SJCRH30 (cell line): ENCODE measurements at places on chromosomes 6 and 20. TPM values are rescaled to one million over a fixed set of nuclear protein-coding genes. Genes with fewer than 3 reads are reported as not detected.

DNA sequence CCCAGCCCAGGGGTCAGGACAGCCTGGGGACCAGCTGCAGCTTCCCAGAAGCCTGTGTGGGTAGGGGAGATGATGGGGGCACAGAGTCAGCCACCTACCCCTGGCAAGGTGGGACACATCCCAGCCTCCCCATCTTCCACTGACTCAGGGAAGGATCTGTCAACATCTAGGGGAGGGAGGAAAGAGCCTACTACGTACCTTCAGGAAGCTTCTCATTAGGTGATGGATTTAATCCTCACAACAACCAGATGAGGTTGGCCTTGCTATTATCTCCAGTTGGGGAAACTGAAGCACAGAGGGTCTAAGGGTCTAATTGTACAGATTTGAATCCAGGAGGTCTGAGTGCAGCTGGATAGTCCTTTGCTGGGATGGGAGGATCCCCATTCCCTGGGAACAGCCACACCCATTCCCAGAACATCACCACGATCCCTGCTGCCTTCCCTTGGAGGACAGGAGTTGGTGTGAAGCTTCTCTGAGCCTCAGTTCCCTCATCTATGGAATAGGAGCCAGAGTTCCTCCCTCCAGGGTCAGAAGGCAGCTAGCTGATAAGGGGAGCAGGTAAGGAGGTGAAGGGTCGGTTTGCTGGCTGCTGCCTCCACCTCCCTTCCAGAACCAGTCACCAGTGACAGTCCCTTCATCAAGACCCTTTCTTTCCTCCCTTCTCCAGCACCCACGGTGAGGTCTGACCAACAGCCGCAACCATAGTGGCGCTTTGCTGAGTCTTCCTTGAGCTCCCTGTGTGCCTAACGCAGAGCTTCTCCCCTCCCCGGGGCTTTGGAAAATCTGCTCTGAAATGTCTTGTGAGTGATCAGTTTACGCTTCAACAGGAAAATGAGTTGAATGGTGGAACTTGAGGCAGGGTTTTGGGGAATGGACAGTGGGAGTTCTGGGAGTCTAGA is 56.8 kb downstream of the CEBPB start:
- H3K27ac ChIP-seq: no peak overlapping the region
- H3K36me3 ChIP-seq: no peaks in the 10 kb centered on the region
- no peak overlapping the region for H3K4me3 ChIP-seq
- peaks cover 15% of the 10 kb centered on the region for H3K27me3 ChIP-seq
- no peak for DNase-seq
- peaks cover 13% of the 10 kb centered on the region for H3K4me1 ChIP-seq

GRCh38 chr20:59214073-59214472 is 50.5 kb downstream of the ZNF831 start:
- H3K27ac ChIP-seq: no peak overlapping the region
- no peak overlapping the region for H3K4me3 ChIP-seq
- no peaks in the 10 kb centered on the region for H3K36me3 ChIP-seq
- H3K4me1 ChIP-seq: peaks cover 5% of the 10 kb centered on the region; the same call in 1 of the 2 replicates
- no peaks in the 10 kb centered on the region for H3K27me3 ChIP-seq
- DNase-seq: peak; percentile 53

- H3K27ac ChIP-seq: no peak overlapping the region
- no peak overlapping the region for H3K4me3 ChIP-seq
- H3K36me3 ChIP-seq: no peaks in the 10 kb centered on the region
- no peaks in the 10 kb centered on the region for H3K4me1 ChIP-seq
- DNase-seq: no peak
- H3K27me3 ChIP-seq: 0 out of 2 replicates have a peak, but pooled peaks cover 5% of the 10 kb centered on the region
Measured at GRCh38 chr6:127533011-127533410, 13.9 kb upstream of the MTCL3 start.

DNA sequence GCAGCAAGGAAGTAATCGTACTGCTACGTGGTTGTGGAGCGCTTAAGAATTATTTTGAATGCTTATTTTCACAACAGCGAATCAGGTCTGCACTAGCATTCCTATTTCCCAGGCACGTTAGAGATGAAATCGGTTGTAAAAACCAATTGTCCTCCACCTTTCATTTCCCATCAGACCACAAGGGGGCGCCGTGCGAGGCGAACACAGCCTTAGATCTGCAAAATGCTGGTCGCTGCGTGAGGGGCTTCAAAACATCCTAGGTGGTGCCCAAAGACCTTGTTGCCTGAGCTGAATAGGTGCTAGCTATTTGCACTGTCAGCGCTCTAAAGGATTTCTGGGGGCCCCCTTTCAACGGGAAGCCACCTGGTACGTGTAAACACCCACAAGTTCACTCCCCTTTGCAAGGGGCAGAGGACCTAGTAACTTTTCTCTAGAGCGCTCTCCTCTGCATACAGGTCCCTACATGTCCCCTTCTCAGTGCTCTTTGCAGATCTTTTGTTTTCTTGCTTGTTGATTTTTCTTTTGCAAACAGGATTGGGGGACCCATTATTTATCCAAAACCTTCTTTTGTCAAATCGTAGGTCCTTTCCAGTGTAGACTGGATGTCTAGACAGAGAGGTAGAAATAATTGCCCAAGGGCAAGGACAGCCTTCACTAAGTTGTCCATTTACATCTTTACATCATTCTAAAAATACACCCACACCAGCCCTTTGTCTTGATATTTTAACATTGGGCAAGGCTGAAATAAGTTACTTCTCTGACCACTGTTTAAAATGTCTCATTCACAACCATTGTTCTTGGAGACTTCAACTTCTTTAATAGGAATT is 59.8 kb downstream of the NEDD9 start:
- H3K36me3 ChIP-seq: no peaks in the 10 kb centered on the region
- H3K4me3 ChIP-seq: no peak overlapping the region
- DNase-seq: peak; percentile 62

Gene PAK5
- total RNA-seq: not detected in 2 replicates

Gene JPH2
- 6.7 and 7.4 TPM in 2 replicates for total RNA-seq
